Esophagus mucosa (tissue), 1 donor: ENCODE measurements at places on chromosomes 6 and 20. TPM values are rescaled to one million over a fixed set of nuclear protein-coding genes. Genes with fewer than 3 reads are reported as not detected.

IRF4 gene
- 1.1 TPM for total RNA-seq

DNA sequence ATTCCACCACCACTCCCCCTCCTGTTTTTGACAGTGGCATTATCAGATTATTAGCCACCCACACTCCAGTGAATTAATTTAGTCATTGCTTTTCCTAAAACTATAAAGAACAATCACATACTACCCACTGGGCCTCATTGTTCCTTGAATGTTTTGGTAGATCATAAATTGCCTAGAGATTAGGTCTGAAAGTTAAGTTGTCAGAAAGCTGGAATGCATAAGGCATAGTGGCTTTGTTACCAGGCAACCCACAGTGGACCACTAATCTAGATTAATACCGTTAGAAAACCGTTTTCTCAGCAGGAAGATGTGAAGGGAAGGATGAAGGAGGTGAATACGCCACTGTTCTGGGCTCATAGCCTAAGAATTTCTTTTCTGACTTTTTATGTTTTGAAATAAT is 75.6 kb downstream of the SAMD3 start:
- ATAC-seq, result no peak

C6orf132 gene
- total RNA-seq, result 216 TPM

DNA sequence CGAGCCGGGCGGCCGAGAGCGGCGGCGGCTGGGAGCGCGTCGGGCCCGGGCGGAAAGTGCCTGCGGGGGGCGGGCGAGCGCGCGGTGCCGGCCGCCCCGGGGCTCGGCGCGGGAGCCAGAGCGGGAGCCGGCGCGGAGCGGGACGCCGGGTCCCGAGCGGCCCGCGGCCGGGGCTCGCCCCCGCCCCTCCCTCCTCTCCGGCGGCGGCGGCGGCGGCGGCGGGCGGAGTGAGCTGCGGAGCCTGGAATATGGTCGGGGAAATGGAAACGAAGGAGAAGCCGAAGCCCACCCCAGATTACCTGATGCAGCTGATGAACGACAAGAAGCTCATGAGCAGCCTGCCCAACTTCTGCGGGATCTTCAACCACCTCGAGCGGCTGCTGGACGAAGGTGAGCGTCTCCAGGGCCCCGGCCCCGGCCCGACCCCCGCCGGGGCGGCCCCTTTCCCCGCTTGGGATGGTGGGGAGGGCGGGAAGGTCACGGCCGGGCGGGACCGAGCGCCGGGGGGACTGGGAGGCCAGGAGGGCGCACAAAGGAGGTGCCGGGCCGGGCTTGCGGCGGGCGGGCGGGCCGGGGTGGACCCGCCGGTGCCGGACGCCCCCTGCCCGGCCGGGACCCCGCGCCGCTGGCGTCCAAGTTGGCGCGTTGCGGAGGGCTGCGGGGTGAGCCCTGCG is 565 bp downstream of the QKI start:
- ATAC-seq, result peak; percentile 6

DNA sequence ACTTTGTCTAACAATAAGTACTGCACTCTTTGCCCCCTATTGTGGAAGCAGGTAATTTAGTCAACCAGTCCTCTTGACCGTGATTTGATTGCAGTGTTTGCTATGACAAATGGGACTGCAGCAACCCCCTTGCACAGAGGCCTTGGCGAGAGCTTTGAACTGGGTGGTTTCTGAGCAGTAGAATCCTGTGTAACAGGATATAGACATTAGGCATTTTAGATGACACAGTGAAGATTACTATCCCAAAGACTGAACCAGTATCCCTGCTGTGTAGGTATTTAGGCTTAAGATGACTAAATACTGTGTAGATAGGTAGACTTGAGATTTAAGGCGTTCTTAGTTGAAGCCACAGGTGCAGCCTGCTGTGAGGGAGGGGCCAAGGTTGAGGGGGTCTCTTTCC is 9.9 kb downstream of the DNMT3B start:
- peak; percentile 39 for ATAC-seq

- ATAC-seq, result no peak
These were observed 297.2 kb downstream of the CDH26 start for GRCh38 chr20:60255415-60255814.

CPNE5 gene
- 1.00 TPM for total RNA-seq

MAFB gene
- total RNA-seq, result 55.9 TPM

DNA sequence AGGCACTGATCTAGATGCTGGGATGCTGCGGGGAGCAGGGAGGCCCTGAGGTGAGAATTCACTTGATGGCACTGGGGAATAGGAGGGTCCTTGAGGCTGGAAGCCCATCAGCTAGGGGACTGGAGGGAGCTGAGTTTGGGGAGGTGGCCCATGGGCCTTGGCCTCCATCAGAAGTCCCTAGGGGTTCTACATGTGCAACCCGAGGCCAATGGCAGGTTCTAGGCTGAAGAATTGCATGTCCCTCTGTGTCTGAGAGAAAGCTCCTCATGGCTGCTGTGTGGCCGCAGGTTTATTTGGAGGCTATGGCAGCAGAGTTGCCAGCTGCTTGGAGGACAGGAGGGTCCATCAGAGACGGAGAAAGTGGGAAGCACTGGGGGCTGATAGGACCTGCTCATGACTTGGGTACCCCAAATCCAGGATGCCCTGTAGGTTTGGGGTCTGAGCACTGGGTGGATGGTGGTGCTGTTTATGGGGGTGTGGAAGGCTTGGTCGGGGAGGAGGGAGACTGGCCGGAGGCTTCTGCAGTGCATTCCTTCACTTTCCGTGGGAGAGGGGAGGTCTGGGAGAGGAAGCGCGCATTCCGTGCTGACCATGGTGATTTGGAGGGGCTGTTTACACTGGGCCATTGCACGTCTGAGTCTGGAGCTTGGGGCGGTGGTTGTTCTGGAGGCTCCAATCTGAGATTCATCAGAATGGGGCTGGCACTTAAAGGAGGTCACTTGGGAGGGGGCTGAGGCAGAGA is 24.8 kb upstream of the PHACTR3 start:
- ATAC-seq, result no peak

C6orf15 gene
- not detected for total RNA-seq

DNA sequence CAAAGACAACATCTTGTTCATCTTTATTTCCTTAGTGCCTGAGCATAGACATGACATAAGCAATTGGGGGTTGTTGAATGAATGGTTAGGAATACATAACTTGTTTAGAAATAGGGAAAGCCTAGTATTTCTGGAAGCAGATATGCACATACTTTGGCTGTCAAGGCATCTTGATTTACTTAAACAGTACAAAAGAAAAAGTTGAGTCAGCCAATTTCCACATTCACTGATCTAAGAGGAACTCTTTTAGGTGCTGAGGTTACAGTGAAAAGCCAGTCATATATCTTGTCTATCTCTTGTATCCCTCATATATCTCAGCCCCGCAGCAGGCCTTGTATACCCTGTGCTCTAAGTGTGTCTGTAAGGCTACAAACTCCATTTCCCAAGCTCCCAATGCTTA is 11.6 kb downstream of the ZKSCAN4 start:
- ATAC-seq, result no peak

DNA sequence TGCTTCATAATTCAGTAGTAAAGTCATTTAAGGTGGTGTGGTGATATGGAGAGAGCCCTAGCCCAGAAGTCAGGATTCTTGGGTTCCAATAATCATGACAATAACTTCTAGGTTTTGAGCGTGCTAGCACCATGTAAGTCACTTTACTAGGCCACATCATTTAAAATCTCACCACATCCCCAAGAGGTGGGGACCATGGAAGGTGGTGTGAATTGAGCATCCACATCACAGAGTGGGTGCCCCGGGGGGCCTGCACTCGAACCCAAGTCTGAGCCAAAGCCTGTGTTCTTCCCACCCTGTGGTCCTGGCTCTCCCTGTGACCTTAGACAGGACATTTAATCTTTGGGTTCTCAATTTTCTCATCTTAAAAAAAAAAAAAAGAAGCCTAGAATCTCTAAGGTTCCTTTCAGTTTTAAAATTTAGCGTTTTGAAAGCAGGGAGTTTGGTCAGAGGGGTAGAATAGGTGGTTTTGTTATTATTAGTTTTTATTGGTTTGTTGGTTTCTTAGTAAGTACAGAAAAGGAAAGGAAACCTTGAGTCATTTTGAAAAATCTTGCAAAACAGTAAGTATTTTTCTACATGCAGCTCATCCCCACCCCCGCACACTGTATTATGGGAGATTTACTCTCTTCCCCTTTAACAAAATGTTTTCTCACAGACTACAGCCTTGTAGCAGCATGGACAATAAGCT is 26.4 kb downstream of the ARMC2 start:
- peak; percentile 29 for ATAC-seq

GRCh38 chr6:23547851-23548250 is 578.2 kb upstream of the NRSN1 start:
- no peak for ATAC-seq

DNA sequence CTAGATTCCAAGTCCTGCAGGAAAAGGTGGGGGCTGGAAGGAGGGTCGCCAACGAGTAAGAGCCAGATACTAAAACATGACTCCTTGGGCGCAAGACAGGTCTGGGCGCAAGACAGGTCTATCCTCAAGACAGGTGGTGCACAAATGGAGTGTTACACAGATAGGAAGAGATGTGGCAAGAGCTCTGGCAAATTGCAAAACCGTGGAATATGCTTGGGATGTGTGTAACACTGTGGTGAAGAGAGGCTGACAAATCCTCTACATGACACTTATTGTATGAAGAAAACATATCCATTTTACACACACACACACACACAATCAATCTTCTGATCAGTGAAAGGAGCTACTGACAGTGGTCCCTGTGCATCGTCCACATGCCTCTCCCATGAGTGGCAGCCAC is 77.6 kb downstream of the TBC1D7 start:
- no peak for ATAC-seq

CAGE1 gene
- 0.28 TPM for total RNA-seq

SLX4IP gene
- total RNA-seq, result 5.3 TPM

- no peak for ATAC-seq
These were observed 469.5 kb downstream of the QKI start for GRCh38 chr6:163883984-163884383.

DNA sequence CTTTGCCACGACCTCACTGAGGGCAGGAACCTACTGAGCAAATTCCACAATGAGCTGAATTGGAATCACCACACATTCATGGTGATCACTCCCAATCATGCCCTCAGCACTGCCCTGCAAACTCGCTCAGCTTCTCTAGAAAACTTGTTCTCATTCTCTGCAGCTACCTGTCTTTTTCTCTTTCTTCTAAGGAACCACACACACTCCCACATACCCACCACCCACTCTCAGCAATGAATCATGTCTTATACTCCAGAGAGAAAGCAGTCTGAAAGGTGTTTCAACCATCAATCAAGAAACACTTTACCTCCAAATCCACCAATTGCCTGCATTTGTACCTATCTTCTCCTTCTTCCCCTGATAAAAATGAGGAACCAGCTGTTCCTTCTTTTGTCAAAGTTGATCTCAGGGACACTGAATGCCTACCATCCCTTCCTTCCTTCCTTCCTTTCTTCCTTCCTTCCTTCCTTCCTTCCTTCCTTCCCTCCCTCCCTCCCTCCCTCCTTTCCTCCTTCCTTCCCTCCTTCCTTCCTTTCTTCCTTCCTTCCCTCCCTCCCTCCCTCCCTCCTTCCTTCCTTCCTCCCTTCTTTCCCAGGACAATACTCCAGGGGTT is 84.6 kb upstream of the SGK1 start:
- ATAC-seq, result no peak

DNA sequence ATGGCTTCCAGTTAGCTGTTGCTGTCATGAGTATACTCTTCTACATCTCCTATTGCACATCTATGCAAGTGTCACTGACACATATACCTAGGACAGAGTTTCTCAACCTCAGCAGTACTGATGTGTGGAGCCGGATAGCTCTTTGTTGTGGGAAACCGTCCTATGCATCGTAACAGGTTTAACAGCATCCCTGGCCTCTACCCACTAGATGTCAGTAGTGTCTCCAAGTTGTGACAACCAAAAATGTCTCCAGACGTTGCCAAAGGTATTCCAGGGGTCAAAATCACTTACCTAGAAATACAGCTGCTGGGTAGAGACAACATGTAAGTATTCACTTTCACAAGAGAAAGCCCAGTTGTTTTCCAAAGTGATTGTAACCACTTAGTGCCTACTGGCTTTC is 637.6 kb downstream of the RNF144B start:
- peak; percentile 60 for ATAC-seq
